CD8-positive, alpha-beta T cell (primary cell): ENCODE measurements at places on chromosomes 12 and 14.

- DNase-seq: no peak
Observed at GRCh38 chr12:123519141-123520001, 14.1 kb downstream of the RILPL1 start.

DNA sequence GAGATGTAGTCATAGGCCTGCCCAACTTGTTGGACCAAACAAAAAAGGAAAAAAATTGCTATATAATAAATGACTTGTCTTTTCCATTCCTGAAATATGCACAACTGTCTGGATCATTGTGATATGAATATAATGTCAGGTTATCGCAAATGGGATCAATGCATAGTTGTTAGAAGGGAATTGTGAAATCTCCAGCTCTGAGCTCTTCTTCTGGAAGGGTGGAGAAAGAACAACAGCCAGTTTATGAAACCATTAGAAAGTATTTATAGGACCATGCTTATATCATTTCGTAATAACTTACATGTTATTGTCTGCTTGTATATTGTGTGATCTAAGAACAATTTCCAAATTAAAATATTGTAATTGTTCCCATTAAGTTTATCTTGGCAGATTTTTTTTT lies 35.7 kb upstream of the HIF1A start:
- no peak for DNase-seq

DNA sequence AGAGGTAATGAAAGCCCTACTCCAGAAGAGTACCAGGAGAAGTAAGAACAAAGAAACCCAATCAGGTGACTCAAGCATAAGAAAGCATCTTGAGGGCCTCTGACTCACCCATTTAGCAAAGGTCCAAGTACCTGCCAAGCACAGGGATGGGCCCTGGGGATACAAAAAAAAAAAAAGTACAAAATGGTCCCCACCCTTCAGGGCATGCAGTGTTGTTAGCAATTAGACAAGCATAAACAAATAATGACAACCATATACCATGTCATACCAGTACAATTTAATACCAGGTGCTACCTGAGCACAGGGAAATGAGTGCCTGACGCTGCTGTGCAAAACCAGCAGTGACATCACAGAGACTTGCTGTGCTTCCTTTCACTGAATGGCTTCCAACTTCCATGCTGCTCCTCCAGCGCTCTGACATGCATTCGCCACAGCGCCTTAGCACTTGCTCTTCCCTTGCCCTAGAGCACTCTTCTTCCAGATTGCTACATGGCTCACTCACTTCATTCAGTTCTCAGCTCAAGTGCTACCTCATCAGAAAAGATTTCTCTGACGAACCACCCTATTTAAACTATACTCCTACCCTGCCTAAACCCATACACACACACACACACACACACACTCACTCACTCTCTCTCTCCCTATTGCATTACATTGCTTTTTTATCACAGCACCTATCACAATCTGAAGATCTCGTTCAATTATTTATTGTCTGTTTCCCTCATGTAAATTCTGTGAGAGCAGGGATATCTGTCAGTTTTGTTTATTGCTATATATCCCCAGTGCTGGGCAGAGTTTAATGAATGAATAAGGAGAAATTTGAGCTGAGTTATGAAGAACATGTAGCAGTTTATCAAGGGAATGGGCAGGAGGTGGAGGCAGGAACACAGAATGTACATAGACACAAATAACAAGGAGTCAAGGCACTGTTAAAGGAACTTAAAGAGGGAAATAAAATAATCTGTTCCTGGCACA lies 12.9 kb upstream of the EPS8 start:
- DNase-seq: no peak

GRCh38 chr14:92540472-92541048 lies 27.0 kb downstream of the RIN3 start:
- no peak for DNase-seq

DNA sequence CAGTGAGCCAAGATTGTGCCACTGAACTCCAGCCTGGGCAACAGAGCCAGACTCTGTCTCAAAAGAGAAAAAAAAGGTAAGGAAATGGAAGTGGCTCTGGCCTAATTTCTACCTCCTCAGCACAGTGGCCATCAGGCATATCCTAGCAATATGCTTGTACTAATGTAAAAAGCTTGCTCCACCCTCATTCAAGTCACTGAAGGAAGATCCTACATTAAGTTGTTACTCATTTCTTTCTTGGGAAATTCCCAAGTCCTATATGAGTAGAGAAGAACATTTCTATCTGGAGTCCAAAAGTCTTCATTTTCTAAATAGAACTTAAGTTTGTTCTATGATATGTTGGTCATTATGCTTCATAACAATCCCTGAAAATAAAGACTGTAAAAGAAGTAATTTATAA lies 67.3 kb upstream of the HOXC13 start:
- DNase-seq: no peak

GRCh38 chr14:104913435-104913834 lies 11.2 kb upstream of the PLD4 start:
- DNase-seq: no peak

DNA sequence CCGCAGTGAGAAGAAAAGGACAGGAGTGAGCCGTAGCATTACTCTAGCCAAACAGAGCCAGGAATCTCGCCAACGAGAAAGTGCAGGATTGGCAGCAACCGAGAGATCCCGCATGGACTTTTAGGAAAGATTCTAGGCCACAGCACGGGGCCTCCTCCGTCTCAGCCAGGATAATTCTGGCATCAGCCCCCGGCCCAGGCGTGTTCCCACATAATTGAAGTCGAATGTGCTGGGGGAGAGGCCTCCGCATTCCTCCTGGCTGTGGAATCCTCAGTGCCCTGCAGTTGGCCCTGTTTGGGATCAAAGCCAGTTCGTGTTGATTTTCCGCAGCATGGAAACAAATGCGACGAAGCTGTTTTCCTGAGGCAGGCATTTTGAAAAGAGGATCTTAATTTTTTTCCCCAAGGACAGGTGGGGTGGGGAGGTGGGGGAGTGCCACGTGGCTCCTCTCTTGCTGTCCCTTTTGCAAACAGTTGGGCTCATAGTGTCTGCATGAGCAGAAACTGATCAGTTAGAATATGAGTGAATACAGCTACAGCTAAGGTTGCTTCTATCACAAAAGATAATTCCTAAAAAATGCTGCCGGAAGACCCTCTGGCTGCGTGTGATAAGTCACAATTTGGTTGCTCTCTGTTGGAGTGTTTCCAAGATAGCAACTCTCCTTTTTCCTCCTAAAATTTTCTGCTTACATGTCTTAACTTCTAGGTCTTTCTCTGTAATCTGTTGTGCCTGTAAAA lies 37.3 kb upstream of the ATXN2 start:
- no peak for DNase-seq

- no peak for DNase-seq
Observed at GRCh38 chr12:26251600-26251999, 56.2 kb downstream of the SSPN start.

GRCh38 chr14:22487941-22488340 lies 101.1 kb downstream of the DAD1 start:
- DNase-seq: no peak

DNA sequence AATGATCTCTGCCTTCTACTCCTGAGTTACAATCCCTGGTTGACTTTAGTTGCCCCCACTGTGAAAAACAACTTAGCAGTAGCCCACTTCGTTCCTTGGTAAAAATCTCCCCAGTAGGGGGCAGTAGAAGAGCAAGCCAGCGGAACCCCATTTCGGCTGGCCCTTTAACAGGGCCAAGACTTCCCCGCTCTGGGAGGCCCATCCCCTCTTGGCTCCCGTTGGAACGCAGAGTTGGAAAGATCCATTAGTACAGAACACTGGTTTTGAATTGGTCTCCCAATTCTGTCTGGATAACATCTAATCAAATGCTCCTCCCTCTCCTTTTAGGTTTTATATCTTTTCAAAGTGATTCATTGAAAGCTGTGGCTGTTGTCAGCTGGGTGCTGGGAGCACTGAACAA lies 1133.3 kb downstream of the BCL11B start:
- DNase-seq: peak; percentile 84

DNA sequence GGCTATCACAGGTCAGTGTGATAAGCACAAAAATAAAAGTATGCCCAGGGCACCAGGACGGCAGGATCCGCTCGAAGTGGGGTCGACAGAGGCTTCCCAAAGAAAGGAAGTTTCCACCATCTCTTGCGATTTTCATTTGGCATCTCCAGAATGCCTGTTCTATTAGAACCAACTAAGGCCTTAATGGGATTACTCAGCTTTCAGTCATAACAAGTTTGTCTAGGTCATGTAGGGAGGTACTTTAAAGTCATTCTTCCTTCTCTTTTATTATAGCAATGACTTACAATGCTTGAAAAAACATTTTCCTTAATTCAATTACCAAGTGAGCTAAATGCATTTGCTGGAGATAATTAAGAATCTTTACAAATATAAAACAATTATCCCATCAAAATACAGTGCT lies 83.6 kb upstream of the DIO3 start:
- no peak for DNase-seq

GRCh38 chr14:101595349-101595748 lies 34.1 kb downstream of the DIO3 start:
- DNase-seq: no peak

DNA sequence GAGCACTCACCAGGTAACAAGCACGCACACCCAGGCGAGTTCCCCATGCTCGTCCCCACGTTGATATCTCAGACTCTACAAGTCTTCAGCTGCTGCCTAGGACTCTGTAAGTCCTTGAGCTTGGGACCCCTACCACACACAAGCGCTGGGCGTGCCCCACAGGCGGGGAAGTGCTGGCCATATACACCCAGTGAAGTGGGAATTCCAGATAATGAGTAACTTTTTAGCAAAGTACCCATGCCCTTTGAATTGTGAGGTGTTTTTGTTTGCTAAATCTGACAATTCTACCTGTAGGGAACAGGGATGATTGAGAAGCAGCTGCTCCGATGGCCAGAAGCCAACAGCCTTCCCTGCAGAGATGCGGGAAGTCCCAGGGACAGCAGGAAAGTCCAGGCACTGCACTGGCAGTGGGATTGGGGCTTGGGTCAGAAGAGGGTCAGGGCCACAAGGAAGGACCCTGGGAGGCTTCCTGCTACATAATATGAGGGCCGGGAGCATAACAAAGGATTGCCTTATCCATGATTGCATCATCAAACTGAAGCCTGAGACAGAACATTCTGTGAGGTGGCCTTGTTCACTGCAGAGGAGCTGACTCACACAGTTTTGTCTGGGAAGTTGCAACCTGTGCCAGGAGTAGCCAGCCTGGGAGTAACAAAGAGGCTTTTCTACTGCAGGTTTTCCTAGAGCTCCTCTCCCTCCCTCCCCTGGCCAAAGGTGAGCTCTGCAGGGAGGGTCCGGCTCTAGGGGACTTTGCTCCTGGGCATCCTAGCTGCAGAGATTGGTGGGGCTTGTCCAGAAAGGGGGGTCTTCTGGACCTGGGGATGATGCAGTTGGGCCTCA lies 13.2 kb upstream of the SERPINA3 start:
- no peak for DNase-seq

- no peak for DNase-seq
Observed at GRCh38 chr14:88196925-88197324, 126.1 kb downstream of the KCNK10 start.

- no peak for DNase-seq
Observed at GRCh38 chr14:61620130-61620946, 75.0 kb upstream of the HIF1A start.

DNA sequence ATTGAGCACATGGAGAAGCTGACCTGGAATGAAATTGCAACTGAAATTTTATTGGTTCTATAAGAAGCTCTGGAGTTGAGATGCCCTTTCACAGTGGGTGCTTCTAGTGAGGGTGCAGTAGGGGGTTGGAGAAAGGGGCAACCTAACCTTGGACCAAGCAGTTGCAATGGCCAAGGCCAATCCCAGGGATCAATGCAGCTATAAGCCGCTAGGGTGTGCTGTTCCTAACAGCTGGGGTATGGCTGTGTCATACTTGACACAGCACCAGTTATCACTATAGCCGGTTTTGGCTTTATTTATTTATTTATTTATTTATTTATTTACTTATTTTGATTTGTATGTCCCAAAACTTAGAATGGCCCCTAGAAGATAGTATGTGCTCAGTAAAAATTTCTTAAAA lies 505.9 kb downstream of the FLRT2 start:
- DNase-seq: no peak

GRCh38 chr14:97620066-97620465 lies 822.9 kb downstream of the VRK1 start:
- no peak for DNase-seq

GRCh38 chr12:131862994-131863710 lies 31.3 kb upstream of the ULK1 start:
- no peak for DNase-seq

DNA sequence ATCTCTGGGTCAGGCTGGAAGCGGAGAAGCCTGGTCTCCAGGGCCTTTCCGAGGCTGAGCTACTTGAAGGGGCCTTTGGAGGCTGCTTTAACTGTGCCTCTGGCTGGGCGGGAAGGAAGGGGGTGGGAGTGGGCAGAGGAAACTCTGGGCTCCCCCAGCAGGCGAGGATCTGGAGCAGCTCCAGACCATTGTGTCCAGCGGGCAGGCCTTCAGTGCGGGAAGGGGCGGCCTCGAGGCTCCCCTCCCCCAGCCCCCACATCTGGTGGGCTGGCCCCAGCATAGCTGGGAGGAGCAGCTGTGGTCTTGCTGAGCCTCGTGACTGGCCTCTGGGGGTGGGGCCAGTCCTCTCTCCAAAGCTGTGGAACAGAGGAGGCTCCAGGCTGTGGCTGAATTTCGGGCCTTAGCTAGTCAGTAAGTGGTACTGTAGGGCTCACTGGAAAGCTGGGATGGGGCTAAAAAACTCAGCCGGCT lies 3.4 kb downstream of the TAMALIN start:
- DNase-seq: no peak

- no peak for DNase-seq
Observed at GRCh38 chr14:76439237-76439775, 63.4 kb downstream of the ESRRB start.

DNA sequence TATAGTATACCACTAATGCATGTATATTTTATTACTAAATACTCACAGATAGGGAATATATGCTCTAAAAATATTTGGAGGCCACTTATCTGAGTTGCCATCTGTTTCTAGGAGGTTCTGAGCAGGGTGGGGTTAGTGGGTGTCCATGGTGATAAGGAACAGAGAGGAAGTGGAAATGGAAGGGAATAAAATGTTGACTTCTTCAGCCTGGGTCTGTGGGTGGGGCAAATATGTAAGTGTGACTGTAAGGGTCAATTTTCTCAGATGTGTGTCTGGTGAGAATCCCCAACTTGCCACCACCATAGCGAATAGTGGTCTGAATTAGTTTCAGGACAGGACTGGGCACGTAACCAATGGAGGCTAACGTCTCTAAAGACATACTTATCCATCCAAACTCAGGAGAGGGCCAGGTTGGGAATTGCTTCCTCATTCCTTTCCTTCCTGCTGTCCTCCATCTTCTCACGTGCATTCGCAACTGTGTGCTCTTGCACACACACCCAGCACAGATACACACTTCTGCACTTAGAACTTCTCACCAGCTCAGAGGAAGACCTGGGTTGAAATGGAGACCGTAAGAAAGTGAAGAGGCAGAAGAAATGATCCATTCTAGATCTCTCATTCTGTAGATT lies 54.2 kb upstream of the GZMB start:
- DNase-seq: no peak

DNA sequence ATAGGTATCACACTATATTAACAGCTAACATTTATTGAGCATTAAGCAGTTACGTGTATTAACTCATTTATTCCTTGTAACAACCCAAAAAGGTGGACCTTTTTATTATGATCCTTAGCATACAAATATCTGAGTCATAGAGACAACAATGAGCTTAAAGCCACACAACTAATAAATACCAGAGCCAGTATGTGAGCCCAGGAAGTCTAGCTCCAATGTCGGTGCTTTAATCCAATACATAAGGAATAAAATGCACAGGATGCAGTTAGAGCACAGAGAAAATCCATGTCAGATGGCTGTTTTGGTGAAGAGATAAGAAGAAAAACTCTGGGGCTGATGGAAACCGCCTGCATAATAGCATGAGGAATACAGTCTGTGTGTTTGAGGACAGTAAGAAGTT lies 888.6 kb downstream of the TMTC2 start:
- no peak for DNase-seq
